ENCODE measurements at places on chromosomes 4 and X.

GRCh38 chr4:7068279-7068842 is 497 bp upstream of the GRPEL1 start:
- no peak for DNase-seq

DNA sequence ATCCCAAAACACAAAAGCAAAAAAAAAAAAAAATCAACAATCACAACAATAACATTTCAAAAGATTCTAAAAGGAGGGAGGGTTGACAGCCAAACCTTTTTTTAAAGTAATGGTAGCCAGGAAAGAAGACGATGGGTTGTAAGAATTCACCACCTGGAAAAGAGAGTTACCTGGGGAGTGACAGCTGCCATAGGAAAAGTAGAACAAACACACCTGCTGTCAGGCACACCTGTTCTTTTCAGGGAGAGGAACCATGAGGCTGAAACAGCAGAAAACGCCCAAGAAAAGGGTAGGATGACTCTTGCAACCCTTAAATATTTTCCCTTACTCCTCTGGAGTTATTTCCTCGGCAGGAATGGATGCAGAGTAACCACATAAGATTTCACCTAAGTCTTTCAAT is 388.4 kb upstream of the TEX13C start:
- DNase-seq, result no peak

- DNase-seq, result no peak
These were observed 492.0 kb downstream of the ZIC3 start for GRCh38 chrX:138057883-138058282.

GRCh38 chr4:145341381-145341780 is 140.3 kb upstream of the SMAD1 start:
- DNase-seq, result no peak
